GF-D8 (cell line): ENCODE measurements at places on chromosomes 4 and X.

DNA sequence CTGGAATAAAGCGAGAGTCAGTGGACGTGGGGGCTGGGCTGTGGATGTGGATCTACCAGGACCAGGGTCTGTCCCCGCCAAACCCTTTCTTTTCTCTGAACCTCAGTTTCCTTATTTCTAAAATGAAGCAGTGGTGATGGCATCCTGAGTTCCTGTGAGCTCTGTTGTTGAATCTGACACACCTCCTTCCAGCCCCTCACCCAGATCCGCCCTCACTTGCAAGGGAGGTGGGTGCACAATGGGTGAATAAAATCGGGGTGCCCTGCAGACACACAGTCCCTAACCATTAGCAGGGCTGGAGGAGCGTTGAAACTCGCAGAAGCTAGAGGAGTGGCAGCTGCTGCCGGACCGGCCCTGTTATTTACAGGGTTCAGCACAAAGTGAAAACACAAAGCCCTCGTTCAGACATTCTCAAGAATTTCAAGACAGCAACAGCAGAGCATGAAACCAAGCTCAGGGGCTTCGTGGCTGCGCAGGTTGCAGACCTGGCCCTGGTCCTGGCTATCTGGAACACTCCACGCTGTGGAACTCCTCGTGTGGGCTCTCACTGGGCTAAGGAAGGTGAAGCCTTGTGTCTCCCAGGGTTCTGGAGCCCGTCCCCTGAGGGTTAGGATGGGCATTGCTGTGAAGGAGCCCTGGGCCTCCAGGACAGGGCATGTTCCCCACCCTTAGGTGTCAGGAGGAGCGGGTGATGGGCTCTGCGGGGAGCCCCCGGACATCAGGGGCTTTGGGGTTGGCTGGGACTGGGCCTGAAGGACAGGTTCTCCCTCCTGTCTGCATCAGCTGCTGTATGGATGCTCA lies 42.9 kb downstream of the PSAPL1 start:
- DNase-seq = no peak

DNA sequence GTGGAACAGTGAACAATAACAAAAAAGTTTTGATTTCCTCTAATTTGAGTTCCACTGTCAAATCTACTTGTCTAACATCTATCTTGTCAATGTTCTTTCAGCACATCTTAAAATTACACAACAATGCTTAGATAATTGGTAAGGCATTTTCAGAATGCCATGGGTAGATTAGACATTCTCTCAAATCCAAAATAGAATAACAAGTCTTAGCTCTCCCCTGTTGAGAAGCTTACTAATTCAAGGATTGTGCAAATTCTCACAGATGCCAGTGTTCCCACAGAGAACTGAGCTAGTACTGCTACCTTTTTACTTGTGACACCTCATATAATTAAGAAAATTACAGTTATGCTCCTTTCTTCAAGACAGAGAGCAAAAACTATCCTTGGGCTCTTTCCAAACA lies 2442.0 kb downstream of the PCDH7 start:
- DNase-seq = no peak

DNA sequence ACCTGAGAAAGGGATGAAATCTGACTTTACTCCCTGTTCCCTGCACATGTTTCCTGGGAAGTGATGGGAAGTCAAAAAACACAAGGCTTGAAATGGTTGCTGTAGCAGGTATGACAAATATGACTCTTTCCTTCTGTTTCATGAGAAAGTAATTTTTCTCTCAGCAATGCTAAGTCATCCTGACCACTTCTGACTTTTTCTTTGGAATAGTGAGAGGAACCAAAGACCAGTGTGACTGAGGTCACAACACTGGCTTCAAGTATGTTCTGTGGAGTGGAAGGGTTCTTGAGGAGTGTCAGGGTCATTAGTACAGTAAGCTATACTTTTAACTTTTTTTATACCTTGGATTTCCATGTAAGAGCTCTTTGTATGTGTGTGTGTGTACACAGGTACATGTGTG lies 225.3 kb downstream of the PPP3CA start:
- no peak for DNase-seq

- no peak for DNase-seq
Measured at GRCh38 chr4:3827616-3828492, 61.7 kb downstream of the ADRA2C start.

DNA sequence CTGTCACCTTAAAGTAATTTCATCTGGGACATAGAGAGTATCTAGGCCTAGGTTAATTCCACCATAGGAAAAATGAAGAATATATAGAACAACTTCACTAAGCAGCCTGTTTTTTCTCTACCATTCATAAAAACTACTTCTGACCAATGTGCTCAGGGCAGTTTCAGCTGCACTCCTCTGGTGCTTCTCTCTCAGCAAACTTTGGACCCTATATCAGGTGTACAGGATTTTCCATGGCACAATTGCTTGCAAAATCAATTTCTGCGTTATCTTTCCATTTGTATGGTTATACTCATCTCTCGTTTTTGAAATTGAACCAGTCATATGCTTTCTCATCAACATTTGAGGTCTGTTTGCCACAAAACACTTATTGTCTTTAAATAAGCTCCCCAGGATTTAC lies 52.1 kb upstream of the FMR1 start:
- no peak for DNase-seq

DNA sequence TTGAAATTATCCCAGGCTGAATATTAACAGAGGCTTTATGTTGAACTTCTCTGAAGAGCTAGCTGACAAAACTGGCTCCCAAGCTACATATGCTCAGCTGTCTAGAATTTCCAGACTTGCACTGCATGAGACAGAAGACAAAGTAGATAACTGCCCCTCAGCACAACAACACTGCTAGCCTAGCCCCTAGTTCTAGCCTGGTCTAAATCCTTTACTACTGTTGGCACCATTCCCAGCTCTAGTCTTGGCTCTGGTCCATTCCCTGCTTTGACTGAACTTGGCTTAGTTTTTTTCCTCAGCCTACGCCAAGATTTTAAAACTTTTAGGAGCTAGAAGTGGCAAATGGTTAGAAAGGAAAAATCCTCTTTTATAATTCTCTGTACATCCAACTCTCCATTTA lies 7.6 kb upstream of the OPHN1 start:
- no peak for DNase-seq

- no peak for DNase-seq
Measured at GRCh38 chr4:6516762-6517161, 44.3 kb upstream of the PPP2R2C start.

- DNase-seq = no peak
Measured at GRCh38 chr4:137663251-137664045, 131.2 kb upstream of the PCDH18 start.

GRCh38 chr4:8224267-8224974 lies 25.3 kb downstream of the SH3TC1 start:
- no peak for DNase-seq

- DNase-seq = no peak
Measured at GRCh38 chr4:3135155-3136011, 60.9 kb downstream of the HTT start.

- DNase-seq = peak; percentile 9
Measured at GRCh38 chrX:11792461-11793421, 34.7 kb downstream of the MSL3 start.

- no peak for DNase-seq
Measured at GRCh38 chrX:48604701-48605100, 7.4 kb downstream of the WDR13 start.

- no peak for DNase-seq
Measured at GRCh38 chrX:57929373-57929772, 19.1 kb upstream of the ZXDA start.

DNA sequence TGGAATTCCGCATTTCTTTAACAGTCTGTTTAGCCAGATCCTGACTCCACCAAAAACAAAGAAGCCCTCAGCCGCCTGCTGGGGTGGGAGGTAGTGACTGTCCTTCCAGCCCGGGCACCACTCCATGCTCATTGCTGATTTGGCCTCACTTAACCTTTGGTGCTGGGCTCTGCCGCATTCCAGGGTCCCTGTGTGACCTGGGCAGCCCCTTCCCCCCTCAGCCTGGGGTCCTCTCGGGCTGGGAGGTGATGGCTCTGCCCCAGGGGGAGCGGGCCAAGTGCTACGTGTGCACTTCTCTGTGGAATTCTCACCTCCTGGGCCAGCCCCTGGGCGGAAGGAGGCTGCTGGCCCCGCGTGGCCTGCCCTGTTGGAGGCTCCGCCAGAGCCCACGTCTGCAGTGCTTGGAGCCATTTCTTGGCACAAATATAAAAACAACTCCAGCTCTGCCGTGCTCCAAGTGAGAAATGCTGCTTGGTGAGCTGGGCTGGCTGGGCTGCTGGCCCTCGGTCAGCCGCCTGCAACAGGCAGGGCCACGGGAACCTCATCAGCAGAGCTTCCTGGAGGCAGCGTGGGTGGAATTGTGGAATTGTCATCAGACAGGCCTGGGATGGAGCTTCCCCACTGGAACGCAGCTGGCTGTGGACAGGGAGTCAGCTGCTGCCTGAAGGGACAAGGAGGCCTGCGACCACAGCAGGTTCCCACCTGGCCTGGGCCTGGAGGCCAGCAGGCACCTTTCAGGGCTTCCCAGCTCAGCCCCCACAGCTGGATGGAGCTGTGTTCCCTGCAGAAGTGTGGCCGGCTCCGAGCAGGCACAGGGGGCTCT lies 66.0 kb downstream of the TRMT44 start:
- DNase-seq = no peak

- DNase-seq = no peak
Measured at GRCh38 chrX:53445977-53446376, 11.8 kb upstream of the HSD17B10 start.

DNA sequence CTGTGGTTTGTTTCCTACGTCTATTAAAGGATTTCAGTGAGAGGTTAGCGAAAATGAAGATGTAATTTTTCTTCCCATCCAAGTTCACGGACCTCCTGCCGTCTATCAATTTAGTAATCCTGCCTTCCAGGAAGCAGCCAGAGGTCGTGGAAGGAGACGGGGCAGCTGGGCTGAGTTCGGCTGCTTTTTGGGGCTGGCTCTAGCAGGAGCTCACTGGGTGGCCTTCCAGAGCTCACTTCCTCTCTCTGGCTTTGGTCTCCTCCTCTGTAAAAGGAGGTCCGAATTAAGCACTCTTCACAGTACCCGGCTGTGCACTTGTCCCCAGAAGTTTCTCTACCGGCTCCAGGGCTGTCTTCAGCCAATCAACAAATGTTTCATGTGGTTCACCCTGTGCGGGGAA lies 295.4 kb downstream of the BCOR start:
- DNase-seq = no peak

- no peak for DNase-seq
Measured at GRCh38 chr4:151675411-151675971, 85.3 kb downstream of the GATB start.

GRCh38 chrX:119981286-119982070 lies 37.9 kb upstream of the NKAP start:
- no peak for DNase-seq

DNA sequence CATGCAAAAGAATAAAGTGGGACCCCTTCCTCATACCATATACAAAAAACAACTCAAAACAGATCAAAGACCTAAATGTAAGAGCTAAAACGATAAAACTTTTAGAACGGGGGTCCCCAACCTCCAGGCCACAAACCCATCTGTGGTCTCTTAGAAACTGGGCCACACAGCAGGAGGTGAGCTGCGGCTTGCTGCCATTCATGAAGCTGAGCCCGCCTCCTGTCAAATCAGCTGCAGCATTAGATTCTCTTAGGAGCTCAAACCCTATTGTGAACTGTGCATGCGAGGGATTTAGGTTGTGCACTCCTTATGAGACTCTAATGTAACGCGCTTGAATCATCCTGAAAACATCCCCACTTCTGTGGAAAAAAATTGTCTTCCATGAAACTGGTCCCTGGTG lies 7.0 kb upstream of the GATA1 start:
- no peak for DNase-seq

DNA sequence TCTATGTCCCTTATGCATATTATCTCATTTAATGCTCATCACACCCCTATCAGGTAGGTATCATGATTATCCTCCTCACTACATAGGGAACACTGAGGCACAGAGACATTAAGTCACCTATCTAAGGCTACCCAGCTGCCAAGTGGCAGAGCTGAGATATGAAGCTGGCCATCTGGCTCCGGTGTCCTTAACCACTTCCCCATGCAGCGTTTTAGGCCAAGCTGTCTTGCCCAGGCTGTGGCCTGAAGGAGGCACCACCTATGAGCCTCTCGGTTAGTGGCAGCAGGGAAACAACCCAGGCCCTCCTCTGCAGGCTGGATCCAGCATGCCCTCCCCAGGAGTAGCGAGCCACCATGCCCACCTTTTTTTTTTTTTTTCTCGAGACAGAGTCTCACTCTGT lies 16.3 kb downstream of the PJA1 start:
- no peak for DNase-seq

DNA sequence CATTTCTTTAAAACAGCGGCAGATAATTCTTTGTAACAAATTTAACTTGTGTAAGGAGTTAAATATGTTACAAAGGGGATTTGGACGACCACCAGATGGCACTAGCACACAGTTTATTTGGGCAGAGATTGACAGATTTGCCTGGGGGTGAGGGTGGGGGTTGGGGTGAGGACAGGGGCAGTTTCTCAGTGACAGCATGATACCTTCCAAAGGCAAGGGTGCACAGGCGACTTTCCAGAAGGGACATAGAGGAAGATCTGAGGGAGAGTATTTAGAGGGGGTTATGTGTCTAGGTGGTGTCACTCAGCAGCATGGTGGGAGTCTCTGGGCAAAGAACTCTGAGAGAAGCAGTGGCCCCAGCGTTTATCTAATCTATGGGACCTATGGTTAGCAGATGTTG lies 9.6 kb upstream of the TMA16 start:
- no peak for DNase-seq

DNA sequence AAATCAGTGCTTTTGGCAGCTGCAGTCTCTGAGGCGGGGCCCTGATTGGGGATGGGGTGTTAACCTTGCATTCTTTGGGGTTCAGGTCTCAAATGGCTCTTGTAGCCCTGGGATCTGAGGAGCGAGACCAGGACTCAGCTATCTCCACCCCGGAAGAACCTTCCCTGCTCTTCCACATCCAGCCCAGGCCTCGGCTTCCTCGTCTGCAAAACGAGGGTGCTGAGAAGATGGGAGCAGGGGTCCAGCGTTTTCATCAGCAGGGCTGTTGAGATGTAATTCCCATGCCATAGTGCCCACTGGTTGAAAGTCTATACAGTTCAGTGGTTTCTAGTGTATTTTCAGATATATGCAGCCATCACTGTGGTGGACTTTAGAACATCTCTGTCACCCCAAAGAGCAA lies 34.6 kb upstream of the WFS1 start:
- DNase-seq = no peak

- DNase-seq = no peak
Measured at GRCh38 chrX:70498129-70498528, 53.5 kb downstream of the DLG3 start.

DNA sequence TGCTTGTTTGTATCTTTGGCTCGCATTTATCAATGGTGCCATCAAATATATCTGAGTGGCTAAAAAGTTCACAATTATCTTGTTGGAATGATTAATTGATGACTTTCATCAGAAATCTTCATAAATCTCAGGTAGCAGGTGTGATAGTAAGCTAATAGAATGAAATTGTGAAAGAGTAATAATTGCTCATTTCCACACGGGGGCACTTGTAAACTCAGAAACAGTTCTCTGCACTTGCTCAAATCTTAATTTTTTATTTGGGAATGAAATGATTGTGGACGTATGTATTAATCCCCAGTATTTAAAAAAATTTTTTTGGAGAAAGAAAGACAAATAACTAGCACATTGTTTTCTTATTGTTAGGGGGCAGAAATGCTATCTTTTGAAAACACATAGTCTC lies 132.8 kb downstream of the DTHD1 start:
- no peak for DNase-seq

- no peak for DNase-seq
Measured at GRCh38 chr4:177220376-177220775, 89.3 kb upstream of the NEIL3 start.

- no peak for DNase-seq
Measured at GRCh38 chrX:46386511-46386910, 158.7 kb downstream of the ZNF674 start.
